ENCODE measurements at places on chromosomes 3 and 15.

DNA sequence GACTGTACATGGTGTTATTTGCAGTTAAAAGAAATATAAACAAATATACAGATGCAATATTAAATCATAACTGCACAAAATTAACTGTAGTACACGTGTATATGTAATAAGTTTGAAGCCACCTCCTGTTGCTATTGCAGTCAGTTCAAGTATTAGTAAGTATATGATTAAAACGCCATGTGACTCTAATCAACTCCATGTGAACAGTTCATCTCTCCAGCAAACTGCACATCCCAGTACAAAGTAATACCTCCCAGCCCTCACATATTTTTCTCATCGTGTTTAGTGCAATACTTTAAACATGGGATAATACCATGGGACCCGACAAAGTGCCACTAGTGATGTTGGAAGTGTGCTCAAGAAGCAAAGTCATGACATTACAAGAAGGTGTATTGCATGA is 34.6 kb downstream of the PDCD10 start:
- no peak for DNase-seq

GRCh38 chr3:137988152-137988551 is 21.8 kb upstream of the CLDN18 start:
- no peak for DNase-seq

DNA sequence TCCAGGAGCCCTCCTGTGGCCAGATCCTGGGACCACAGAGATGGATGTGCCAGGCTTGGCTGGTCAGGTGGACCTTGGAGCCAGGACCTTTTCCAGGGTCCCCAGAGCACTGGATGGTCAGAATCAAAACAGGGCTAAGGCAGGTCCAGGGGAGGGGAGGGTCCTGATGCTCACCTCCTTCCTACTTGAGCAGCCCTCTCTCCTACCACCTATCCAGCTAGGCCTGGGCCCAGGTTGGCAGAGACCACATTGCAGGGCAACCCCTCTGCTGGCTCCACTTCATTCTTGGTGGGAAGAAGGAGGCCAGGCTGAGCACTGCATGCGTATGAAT is 28.5 kb upstream of the SFMBT1 start:
- no peak for DNase-seq

GRCh38 chr3:155972885-155973584 is 102.6 kb downstream of the GMPS start:
- DNase-seq: no peak

DNA sequence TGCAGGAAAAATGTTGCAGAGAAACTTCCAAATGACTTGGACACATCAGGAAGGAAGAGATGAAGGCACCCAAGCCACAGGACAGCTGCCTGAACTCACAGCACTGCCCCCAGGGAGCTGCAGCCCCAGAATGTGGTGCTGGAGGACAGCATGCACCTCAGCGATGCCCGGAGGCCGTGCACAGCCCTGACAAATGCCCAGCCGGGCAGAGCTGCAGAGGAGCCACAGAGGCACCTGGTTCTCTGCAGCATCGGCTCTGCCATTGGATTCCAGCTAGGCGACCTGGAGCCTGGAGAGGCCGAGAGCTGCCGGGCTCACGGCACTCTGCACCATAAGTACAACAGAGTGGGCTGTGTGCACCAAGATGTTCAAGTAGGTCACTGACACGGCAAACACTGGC is 97.5 kb downstream of the OCA2 start:
- DNase-seq: no peak

Measured in retina (tissue), 1 donor.